ENCODE measurements at places on chromosomes 11 and 22.

DNA sequence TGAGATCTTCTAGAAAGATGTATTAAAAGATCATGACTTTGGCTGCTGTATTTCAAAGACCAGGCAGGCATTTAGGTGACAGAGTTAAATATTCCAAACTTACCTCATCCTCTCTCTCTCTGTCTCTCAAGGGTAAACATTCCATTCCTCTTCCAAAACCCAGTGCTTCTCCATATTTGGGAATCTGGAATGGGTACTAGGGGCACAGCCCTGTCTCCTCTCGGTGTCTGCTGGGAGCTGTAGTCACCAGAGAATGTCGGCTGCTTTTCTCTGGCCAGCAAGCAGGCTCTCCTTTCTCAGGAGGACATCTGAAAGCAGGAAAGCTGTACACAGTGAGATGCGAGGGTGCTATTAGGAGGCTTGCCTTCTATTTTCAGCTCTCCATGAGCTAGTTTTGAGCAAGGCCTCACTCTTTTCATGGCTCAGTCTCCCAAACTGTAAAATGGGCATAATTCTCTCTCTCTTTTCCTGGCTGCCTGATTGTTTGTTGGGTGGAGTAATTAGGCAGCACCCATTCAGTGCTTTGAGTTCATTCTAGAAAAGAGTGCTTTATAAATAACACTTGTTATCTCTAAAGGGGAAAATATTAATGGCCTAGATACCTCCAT lies 9.3 kb upstream of the PEX26 start:
- DNase-seq, result no peak

- no peak for DNase-seq
Observed at GRCh38 chr11:10294290-10294953, 403 bp upstream of the SBF2 start.

DNA sequence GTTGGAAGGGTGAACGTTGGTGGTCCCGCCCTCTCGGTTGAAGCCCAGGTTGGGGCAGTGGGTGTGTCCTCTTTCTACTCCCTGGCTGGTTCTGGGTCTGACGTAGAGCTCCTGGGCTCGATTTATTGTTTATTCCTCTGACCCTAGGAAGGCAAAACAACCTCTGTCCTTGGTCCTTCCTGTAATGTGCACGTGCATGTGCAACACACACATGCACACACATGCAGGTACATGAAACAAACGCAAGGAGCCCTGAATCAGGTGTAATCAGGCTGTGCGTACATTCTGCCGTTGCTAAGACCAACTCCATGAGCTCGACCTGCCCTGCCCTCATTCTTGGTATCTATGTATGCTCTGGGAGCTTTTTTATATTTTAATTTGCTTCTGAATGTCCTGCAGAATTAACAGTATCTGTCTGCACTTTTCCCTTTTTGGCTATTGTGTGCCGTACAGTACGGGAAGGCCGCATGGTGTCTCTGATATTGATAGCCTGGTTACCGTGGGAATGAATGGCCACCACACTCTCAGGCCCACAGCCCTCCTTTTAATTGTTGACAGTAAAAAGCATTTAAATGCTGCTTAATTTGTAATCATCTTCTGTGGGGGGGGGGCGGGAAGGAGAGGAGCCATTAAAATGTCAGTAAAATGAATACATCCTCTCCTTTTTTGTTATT lies 66.0 kb upstream of the NNMT start:
- no peak for DNase-seq

DNA sequence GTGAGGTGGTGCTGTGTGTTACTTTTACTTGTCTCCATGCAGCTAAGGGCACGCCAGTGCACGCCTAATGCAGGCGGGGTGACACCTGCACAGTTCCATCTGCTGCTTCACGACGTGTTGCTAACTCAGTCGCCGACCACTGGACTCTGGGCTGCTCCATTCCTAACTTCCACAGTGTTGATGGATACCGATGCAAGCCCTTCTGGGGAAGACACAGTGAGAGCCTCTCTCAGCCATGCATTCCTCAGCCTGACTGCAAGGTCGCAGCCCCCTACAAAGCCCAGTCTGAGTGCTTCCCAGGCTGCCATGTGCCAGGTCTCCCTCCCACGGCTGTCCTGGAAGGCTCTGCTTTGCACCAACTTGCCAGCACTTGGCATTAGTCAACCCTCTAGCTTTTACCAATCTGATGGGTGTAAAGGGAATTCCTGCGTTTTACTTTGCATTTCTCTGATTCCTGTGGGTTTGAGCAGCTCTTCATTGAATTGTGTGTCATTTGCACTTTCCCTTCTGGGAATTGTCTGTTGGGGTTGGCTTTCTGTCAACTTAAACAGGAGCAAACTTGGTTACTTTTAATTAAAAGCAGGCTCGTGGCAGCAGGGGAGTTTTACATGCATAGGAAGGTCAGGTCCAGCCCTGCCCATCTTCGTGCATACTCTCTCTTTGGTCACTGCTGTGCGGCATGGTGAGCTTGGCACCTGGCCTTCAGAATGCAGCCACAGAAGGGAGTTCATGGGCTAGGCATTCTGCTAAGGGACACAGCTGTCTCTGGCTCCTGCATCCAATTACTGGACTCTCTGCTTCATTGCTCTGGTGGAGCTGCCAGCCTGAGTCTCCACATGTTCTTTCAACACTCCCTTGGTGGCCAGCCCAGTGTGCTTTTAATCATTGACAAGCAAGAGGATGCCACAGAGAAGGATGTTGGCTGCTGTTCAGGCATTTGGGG lies 34.6 kb upstream of the SHANK2 start:
- DNase-seq, result no peak

DNA sequence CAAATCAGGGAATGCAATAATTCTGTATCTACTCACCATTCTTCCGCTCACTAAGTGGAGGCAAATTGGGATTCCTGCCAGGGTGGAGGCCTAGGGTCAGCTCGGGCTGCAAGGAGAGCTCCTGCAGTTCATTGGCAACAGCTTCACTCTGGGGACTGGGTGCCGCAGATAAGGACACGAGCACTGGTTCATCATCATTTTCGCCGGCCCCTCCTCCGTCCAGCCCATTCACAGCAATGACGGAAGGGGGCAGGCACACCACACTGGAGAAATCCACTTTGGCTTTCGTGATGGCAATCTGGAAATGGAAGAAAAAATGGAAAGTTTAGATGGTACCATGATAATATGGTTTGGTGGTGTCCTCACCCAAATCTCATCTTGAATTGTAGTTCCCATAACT lies 84.4 kb downstream of the MRTFA start:
- DNase-seq, result no peak

GRCh38 chr11:47716692-47717091 lies 1.5 kb upstream of the AGBL2 start:
- no peak for DNase-seq

DNA sequence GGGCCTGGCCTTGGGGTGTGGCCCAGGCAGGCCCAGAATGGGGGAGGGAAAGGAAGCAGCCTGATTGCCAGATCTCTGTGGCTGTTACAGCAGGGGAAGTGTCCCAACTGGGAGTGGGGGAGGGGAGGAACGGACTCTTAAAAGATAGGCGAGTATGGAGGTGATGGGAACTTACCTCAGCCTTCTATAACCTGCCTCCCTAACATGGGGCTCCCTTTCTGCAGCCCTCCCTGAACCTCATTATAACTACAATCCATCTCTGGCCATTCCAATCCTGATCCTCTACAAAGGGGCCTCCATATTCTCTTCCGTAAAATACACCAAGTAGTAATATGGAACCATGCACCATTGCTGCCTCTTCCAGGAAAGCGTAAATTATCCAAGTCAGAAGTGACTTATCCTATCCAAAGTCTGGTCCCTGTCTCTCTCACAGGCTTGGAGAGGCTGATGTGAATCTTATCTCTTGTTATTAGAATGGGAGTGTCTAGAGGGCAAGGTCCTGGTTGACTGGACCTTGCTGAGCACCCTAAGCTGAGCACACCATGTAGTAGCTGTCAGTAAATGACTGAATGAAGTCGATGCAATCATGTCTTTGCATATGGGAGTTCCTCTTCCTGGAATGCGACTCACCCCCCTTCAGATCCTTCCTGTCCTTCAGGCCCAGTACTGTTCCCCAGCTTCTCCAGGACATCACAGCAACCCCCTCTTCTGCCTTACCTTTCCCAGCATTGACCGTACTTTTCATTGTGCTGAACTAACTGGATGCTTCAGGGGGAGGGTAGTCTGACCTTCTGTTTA lies 5.9 kb downstream of the RHOG start:
- DNase-seq, result no peak

GRCh38 chr22:20223421-20224255 lies 44.5 kb downstream of the RTN4R start:
- DNase-seq, result no peak

DNA sequence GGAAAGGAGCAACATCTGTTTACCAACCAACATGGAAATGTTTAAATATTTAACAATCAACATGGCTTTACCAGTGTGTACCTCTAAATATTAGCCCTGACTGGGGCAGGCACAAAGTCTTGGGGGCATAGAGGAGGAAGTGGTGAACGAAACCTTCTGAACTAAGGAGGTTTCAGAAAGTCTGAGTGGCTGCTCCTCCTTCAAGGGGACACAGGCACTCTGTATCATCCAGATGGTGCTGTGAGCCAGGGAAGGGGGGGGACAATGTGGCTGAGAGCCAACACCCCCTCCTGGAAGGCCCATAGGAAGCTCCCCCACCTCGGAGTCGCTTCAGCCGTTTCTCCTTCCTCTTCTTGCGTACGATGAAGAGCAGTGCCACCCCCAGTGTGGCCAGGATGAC lies 107.7 kb downstream of the CEP164 start:
- DNase-seq, result no peak

GRCh38 chr11:126307706-126308105 lies 3.8 kb downstream of the DCPS start:
- no peak for DNase-seq

DNA sequence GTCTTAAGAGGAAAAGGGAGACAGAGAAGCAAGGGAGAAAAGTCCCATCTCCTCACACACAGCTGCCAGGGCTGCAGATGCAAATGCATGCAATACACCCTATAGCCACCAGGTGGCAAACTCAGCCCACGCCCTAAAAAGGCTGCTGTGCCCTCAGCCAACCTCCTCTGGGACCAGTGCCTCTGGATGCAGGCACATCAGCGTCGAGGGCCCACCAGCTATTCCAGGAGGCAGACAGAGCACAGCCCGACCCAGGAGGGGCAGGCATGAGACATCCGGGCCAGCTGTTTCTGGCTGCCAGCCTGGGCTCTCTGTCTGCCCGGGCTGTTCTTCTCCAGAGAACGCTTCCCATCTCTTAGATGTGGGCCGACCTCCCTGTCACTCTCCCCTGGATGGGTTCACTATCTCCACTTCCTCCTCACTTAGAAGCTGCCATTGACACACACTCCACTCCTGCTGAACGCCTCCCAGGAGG lies 39.7 kb downstream of the TPBGL start:
- DNase-seq, result peak; percentile 57

GRCh38 chr11:130436171-130436570 lies 7.8 kb upstream of the ADAMTS8 start:
- DNase-seq, result no peak

GRCh38 chr11:45067966-45068365 lies 78.5 kb upstream of the PRDM11 start:
- DNase-seq, result no peak

GRCh38 chr11:86515297-86516094 lies 140.8 kb downstream of the CCDC81 start:
- no peak for DNase-seq

DNA sequence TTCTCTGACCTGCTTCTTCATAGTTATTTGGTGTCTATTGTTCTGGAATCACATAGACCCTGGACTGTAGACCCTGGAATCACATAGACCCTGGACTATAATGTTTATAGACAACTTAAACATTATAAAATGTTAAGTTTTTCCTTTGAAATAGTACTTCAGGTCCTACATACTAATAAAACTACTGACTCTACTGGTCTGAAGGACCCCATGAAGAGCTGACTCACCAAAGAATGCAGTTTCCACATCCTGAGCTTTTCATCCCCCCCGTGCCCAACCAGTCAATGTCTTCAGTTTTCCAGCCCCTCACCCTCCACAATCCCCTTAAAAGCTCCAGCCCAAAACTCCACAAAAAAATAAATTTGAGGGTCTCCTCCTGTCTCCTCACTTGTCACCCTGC lies 6.6 kb upstream of the PLEKHA7 start:
- no peak for DNase-seq

DNA sequence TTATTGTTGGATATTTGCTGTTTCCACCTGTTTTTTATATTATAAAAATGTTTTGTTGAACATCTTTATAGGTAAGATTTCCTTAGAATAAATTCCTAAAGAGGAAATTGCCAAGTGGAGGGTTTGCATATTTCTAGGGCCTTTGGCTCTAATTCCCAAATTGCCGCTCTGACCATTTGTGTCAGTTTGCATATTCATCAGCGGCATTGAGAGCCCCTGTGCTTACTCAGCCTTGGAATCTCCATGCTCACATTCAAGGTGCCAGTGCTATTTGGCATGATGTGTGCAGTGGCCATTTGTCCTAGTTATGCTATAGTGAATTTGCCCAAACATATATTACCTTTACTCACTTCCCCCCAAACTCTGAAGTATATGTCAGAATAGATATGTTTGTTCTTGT lies 25.5 kb downstream of the KREMEN1 start:
- no peak for DNase-seq

- DNase-seq, result no peak
Observed at GRCh38 chr11:20025332-20025840, 134.9 kb downstream of the DBX1 start.

- no peak for DNase-seq
Observed at GRCh38 chr11:19656140-19656541, 56.5 kb upstream of the NAV2 start.

DNA sequence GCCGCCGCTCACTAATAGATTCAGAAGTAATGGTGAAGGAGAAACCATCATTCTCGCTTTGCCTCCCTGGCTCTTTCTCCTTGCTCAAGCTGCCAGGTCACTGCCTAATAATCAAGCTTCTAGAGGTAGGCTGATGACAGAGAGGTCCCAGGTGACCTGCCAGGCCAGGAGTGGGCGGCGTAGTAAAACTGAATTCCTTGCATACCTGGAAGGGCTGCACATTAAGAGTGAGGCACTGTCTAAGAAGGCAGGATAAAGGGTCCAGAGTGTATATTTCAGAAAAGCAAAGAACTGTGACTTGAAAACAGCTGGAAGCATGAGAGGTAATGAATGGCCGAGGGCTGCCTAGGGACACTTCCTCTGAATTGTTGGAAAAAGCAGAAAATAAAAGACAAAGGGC lies 4.1 kb downstream of the SYT13 start:
- DNase-seq, result no peak
